Panc1 (cell line): ENCODE measurements at places on chromosomes 4 and X.

DNA sequence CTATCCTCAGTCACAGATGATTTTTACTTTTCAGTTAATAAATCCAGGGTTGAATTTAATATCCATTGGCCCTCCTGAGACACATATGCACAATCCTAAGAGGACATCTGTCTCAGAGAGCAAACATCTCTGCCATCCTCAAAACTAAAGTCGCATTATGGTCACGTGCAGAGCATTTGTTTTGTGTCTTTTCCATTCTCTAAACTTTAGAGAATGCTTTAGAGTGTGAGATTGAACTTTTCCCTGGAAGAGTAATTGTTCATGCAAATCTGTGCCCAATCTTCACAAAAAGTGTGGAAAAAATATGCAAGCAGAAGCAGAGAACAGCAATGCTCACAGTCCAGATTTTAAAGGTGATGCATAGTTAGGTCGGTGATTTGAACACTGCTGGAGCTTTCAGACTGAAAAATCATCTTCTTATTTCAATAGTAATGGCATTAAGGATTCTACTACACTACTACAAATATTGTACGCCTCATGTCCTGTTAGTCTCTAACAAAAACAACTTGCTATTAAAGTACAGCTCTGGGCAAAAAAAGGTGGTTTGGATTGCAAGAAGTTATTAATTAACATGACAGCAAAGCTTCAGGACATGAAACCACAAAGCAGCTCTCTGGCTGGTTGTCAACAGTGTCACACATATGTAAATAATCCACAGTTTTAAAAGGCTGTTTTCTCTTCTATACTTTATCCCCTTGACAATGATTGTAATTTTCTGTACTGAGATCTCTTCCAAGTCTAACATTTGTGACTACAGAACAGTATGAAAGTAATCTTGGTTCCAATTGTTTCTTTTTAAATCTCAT is 19.9 kb downstream of the DCHS2 start:
- DNase-seq: no peak

GRCh38 chr4:73832651-73833237 is 3.7 kb upstream of the CXCL6 start:
- DNase-seq: no peak

DNA sequence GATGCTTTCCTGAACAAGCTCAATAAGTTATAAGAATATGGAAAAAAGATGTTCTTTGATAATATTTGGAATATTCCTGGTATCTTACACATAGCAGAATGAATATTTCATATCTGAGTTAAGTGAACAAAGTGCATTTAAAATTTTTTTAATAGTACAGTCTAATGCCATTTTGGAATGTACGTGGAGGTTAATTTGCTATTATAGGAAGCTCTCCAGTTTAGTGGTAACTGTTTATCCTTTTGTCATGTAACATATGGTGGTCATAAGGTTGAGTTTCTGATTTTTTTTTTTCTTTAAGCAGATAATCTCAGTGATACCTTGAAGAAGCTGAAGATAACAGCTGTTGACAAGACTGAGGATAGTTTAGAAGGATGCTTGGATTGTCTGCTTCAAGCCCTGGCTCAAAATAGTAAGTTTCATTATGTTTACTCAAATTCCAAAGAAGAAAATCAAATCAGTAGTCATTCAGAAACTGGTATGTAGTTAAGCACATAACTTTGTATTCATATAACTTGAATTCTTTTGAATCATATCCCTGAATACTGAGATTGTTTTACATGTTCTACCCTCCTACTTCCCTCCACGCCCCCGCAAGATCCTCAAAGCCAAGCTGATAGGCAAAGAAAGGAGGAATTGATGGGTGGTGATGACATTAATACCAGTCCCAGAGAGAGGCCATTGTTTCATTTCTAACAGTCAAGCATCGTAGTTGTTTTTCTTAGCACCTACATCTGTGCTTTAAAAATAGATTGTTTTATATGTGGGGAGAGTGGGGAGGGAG is 32.1 kb downstream of the RAP1GDS1 start:
- DNase-seq: no peak

GRCh38 chr4:31141832-31142142 is 421.6 kb downstream of the PCDH7 start:
- no peak for DNase-seq

GRCh38 chr4:99886146-99886545 is 8.1 kb downstream of the LAMTOR3 start:
- no peak for DNase-seq

- no peak for DNase-seq
Observed at GRCh38 chr4:89357340-89357739, 49.7 kb upstream of the GPRIN3 start.

GRCh38 chr4:66416425-66416824 is 746.1 kb upstream of the EPHA5 start:
- DNase-seq: no peak

DNA sequence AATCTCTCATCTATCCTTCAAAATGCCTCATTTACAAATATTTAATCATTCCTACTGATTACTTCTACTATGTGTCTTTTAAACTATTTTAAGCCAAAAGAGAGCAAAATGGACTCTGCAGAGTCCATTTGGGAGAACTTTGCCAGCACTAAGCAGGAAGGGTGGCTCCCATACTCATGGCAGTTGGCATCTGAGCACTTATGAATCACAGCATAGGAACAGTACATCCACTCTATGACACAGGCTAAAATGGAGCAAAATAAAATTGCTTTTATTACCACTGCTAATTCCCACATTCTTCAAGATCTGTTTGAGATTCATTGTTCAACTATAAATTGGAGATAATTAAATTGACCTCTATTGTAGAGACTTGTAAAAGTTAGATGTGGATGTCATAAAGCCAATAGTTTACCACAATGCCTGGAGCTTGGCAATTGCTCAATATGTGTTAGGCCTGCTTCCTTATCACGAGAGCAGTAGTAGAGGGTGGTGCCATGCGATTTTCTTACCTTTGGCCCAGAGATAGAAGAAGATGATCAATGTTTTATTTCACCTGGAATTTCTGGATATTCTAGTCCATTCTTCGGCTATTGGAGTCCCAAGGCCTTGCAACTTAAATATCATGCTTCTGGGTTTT is 19.1 kb downstream of the HPGD start:
- no peak for DNase-seq

GRCh38 chr4:140666889-140667614 is 89.1 kb downstream of the TBC1D9 start:
- no peak for DNase-seq

DNA sequence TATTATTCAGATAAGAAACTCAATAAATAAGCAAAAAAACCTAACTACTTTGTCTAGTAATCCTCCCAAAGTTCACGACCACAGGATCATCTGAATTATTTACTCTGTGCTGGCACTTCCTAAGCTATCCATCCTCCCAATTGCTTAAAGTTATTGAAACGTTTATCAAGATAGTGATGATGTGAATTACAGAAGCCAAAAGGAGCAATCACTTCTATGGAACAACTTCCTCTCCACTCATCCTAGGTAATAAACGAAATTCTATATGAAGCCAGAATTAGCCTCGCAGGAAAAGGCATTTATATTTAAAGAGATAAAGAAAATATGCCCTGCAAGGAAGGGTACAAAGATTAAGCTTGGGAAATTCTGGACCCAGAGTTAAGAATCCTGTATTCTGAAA is 475.4 kb downstream of the NLGN4X start:
- DNase-seq: no peak

GRCh38 chrX:2559124-2559523 is 58.3 kb upstream of the DHRSX start:
- DNase-seq: no peak

GRCh38 chrX:15645266-15645665 is 19.3 kb downstream of the CLTRN start:
- DNase-seq: no peak

DNA sequence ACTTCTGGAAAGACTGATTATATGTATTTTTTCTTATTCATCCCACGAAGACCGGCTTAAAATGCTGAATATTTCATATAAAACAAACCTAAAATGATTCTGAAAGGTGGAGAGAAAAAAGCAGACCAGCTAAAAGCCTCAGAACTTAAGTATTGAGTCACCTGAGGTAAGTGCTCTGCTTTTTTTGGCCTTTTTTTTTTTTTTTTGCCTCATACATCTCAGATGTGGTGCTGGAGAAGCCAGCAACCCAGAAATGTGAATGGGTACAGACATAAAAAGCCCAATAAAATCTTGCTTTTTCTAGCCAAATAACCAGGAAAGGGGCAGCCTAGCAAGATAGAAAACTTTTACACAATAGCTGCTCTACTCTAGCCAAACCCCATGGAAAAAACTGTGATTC is 57.0 kb downstream of the RLIM start:
- no peak for DNase-seq

DNA sequence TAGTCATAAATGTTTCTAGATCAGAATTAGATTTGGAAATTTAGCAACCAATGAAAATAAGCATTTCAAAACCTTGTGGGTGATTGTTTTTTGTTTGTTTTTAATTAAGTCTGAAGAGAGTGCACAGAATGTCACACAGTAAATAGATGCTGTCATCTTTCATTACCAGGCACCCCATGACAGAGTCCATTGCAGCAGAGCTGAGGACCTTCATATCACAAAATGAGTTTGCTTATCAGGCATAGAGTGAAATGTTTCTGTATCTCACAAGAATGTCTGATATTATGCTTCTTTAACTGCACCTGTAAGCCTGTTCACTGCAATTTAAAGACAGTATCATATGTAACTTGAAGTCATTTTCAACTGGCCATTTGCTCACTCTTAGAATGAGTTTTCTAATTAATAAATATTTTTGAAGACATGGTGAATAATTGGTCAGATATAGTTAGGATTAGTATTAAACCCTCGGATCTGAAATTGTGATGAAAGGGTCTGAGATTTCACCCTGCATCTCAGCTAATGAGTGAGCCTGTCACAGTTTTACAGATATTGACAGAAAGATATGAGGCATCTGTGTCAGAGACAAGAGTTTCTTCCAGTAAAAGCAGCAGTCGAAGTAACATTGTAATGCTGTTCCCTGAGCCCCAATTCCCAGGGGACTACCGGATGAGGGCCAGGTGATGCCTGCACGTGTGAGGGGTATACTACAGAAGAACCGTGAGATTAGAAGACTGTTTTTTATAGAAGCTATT is 416.4 kb downstream of the CCSER1 start:
- no peak for DNase-seq

DNA sequence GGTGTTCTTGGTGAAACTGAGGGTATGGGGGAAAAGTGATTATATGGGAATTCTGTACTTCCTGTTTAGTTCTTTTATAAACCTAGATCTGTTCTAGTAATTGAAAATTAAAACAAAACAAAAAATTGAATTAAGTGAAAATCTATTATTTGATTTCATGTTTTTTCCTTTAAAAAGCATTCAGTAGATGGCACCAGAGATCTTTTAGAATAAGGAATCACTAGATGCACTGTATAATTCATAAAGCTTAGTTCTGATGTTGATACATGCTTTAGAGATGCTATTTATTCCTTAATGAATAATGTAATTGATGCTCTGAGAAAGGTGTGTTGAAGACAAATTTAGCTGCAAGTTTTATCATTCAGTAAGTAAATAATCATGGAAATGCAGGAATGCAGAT is 87.3 kb downstream of the LCORL start:
- no peak for DNase-seq

GRCh38 chr4:123740236-123740635 is 343.6 kb downstream of the SPRY1 start:
- DNase-seq: no peak

GRCh38 chr4:85725721-85726170 is 250.8 kb downstream of the ARHGAP24 start:
- no peak for DNase-seq

GRCh38 chrX:132948648-132949260 is 9.7 kb downstream of the HS6ST2 start:
- DNase-seq: no peak

- DNase-seq: no peak
Observed at GRCh38 chr4:94870146-94870545, 112.4 kb downstream of the BMPR1B start.

DNA sequence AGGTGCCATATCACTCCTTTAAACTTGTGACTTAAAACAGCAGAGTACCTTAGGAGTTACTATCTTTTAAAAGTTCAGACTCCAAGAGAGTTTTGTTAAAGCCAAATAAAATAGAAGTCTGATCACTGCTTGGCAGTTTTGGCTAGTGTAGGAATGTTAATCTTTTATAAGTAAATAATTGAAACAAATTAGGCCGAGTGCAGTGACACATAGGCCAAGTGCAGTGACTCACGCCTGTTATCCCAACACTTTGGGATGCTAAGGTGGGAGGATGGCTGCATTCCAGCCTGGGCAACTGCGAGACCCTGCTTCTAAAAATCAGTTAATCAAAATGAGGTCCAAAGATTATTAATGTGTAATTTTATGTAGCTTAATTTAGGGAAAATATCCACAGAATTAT is 37.2 kb downstream of the WDR44 start:
- no peak for DNase-seq

DNA sequence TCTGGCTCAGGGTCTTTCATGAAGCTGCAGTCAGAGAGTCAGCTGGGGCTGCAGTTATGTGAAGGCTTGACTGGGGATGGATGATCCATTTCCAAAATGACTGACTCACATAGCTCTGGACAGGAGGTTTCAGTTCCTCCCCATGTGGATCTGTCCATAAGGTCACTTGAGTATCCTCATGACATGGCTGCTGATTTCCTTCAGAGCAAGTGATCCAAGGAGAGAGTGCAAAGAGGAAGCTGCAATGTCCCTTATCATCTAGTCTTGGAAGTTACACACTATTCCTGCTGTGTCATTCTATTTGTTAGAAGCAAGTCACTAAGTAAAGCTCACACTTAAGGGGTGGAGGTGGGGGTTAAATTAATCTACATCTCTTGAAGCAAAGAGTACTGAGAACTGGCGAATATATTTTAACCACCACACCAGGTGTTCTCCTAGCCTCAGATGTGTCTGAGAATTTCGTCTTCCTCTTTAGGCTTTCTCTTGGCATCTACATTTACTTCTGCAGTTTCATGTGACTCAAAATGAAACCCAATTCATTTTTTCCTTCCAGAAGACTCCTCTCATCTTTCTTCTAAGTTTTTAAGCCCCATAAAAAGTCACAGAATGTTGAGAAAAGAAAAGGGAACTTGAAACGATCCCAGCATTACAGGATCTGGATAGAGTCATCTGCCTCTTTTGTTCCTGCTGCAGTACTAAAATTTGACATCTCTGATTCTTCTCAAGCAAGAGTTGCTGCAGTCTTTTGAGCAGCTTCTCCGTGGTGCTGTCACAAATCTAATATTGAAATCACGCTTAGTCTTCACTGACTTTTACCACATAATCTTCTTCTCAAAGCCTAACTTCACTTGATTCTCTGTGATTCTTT is 3.8 kb upstream of the GRPR start:
- DNase-seq: no peak

- no peak for DNase-seq
Observed at GRCh38 chrX:121871122-121871521, 823.7 kb downstream of the GLUD2 start.

GRCh38 chrX:41837270-41837944 is 85.9 kb downstream of the CASK start:
- no peak for DNase-seq

GRCh38 chr4:86496094-86497080 is 97.7 kb upstream of the PTPN13 start:
- DNase-seq: no peak

DNA sequence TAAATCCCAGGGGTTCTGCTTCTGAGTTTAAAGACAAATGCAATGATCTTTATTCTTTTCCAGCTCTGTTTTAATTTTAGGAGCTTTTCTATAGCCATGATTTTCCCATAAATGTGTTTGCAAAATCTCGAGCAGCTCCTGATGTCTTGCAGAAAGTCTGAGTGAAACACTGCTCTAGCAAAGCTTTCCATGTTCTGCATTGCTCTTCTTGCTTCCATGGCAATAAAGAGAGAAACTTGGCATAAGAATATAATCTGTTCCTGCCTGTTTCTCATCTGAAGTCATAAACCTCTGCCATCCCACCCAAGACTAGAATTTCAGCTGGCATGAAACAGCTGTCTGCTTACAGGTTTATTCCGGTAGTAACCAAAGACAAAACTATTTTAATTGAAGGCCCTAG is 254.5 kb downstream of the SPRY1 start:
- no peak for DNase-seq
